ENCODE measurements at places on chromosomes 3 and 15.

GRCh38 chr15:75195766-75196241 is 5.9 kb upstream of the C15orf39 start:
- DNase-seq = no peak

DNA sequence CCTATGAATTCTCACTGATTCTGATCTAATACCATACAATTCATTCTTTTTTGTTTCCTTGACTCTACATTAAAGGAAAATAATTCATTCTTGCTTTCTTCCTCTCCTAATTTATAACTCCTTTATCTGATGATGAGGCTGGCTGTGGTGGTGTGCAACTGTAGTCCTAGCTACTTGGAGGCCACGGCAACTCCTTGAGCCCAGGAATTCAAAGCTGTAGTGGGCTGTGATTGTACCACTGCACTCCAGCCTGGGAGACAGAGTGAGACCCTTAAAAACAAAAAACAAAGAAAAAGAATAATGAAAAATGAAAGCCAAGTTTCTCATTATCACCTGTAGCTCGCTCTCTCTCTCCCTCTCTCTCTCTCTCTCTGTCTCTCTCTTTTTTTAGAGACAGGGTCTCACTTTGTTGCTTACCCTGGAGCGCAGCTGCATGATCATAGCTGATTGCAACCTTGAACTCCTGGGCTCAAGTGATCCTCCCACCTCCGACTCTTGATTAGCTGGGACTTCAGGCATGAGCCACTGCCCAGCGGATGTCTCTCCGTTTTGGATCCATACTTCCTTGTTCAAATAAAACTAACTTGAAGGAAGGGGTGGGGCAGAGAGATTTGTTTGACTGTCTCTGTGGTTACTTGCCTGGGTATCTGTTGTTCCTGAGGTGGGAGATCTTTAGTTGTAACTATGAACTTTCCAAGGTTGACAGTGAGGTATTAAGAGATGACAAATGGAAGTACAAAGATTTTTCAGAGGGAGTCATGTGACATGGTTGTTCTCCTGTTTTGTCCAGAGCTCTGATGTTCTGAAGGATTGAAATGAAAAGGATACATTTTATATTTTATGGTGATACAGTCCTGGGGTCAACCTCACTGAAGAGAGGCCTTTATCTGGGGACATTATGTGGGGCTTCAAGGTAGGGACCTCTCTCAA is 46.9 kb downstream of the STARD9 start:
- no peak for DNase-seq

GRCh38 chr3:15804553-15805095 is 6.8 kb upstream of the ANKRD28 start:
- no peak for DNase-seq

GRCh38 chr3:43289841-43290470 is 3.6 kb downstream of the SNRK start:
- DNase-seq = no peak

GRCh38 chr3:186453531-186453930 is 90.6 kb downstream of the CRYGS start:
- no peak for DNase-seq

DNA sequence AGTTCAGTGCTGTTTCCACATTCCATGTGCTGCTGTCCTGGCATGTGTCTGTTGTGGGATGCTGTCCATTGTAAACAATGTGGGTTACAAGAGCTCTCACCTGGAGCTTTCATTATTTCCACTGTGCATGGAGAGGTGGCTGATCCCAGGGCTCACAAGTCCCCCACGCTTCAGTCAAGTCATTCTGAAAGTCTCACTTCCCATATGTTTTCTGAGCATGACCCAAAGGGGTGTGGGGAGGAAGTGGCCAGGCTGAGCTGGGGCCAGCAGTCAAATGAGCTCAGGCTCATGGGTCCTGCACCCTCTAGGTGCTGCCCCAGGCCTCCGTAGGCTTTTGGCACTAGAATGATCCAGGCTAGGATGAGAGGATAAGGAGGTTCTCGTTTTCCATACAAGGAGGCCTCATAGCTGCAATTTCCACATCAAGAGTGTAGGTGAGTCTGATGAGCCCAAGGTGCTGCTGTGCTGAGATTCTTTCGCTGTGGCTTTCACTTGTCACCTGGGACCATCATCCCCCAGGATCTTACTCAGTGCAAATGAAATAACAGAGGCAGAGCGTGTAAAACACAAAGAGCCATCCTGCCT is 22.0 kb downstream of the STARD5 start:
- DNase-seq = no peak

DNA sequence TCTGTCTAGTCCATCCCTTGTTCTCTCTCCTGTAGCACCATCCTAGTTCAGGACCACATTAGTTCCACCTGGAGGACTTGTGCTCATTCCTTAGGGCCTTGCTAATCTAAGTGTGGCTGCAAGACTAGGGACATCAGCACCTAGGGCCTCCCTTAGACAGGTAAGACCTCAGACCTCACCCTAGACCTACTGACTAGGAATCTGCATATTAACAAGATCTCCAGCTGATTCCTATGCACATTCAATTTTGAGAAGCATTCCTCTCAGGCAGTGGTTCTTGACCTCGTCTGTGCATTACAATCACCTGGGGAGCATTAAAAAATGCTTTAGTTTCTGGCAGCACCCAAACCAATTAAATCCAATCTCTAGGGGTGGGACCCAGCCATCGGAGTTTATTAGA is 238.4 kb upstream of the RGMA start:
- DNase-seq = no peak

GRCh38 chr3:29705906-29706844 is 425.3 kb downstream of the RBMS3 start:
- DNase-seq = no peak

DNA sequence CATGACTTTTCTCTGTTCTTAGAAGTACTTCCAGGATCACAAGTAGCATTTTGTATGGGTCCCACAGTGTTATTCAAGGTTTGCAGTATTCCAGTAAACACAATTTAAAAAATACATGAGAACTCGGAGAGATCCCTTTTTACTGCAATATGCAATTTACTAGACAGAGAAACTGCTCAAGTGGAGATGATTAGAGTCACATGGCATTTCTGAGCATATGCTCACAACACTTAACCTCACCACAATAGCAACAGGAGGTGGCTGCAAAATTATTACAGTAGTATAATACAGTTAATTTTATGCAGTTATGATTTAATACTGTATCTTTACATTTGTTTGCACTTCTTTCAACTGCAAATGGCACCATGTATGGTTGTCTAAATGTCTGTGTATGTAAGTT is 87.5 kb downstream of the PIK3CB start:
- no peak for DNase-seq

GRCh38 chr3:184361932-184362667 is 590 bp downstream of the POLR2H start:
- DNase-seq = no peak

DNA sequence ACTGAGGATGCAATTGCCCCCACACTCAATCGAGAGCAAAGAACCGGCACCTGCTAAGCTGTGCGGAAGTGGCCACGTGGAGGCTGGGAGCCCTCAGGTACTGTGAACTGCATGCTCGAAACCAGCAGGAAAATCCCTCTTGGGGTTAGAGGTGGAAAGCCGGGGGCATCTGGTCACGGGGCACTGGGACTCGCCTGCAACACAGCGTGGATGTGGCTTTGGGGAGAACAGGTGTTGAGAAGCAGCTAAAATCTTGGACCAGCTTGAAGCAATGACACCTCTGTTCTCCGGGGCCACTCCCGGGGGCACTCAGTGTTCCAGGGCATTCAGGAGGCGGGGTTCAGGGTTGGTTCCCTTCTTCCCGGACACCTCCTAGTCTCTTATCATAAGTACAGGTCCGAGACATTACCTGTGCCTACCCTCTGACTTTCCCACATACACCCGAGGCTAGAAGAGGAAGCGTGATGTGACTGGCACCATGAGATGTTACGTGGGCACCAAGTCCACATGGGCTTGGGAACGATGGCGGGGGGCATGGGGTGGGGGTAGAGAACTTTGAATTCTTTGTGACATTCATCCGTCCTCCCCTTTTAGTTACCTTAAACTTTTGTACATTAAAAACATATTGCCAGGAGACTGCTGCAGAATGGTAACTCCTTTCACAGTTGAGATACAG is 172.0 kb downstream of the ADAMTS17 start:
- DNase-seq = no peak

- no peak for DNase-seq
Measured at GRCh38 chr15:93359425-93360131, 270.6 kb upstream of the RGMA start.

DNA sequence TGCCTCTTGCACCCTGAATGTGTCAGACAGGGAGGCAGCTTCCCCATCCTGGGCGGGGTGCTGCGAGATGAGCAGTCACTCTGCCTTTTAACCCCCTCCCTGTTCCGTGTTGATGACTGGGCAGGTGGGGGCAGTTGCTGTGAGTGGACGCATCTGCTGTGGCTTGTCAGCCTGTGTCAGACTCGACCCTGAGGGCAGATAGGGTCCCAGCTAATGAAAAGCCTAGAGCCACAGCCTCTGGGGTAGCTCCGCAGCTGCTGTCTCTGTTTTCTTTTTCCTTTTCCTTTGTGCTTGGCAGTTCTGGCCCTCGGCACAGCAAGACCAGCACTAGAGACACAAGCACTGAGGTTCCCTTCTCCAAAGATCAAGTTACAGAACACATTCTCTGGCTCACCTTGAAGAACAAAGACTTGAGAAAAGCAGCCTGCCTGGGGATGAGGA is 43.0 kb upstream of the GLCE start:
- no peak for DNase-seq

DNA sequence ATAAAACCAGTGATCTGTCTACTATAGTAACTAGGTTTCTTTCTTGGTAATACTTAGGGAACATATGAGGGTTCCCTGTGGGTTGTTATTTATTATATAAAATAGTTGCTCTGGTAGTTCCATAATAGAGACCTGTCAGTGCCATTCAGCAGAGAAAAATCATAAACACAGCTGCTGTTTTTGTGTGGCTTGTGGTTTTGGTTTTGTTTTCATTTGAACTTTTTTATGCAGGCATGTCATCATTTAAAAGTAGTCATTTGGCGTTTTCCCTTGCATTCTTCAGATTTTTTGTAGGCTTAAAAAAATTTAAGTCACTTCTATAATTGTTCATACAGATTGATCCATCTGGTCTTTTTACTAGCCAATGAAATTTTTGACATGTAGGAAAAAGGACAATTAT is 47.9 kb downstream of the PIK3CA start:
- no peak for DNase-seq

GRCh38 chr3:116242825-116243224 is 202.5 kb downstream of the LSAMP start:
- DNase-seq = no peak
